ENCODE measurements at places on chromosomes 4 and X. TPM values are rescaled to one million over a fixed set of nuclear protein-coding genes. Genes with fewer than 3 reads are reported as not detected.

Gene EDA
- total RNA-seq, result 3.6 TPM

Gene MAGEA11
- not detected for total RNA-seq

Gene PLP1
- 0.46 TPM for total RNA-seq

Gene RBMXL3
- total RNA-seq, result not detected

Gene MAGEA9B
- not detected for total RNA-seq

Gene MED14
- 16.0 TPM for total RNA-seq

Gene PDLIM3
- 12.1 TPM for total RNA-seq

Gene ITGB1BP2
- 0.58 TPM for total RNA-seq

Gene CT45A10
- total RNA-seq, result not detected

Gene DYNLT3
- total RNA-seq, result 7.3 TPM

Gene GAGE12G
- total RNA-seq, result not detected

Gene HS6ST2
- total RNA-seq, result 5.3 TPM

Gene ZNF595
- total RNA-seq, result 13.2 TPM

Gene CLNK
- 0.19 TPM for total RNA-seq

Gene GRIA3
- total RNA-seq, result 0.59 TPM

Gene DGKK
- not detected for total RNA-seq

Gene TRIM60
- not detected for total RNA-seq

Gene MAGEC2
- not detected for total RNA-seq

Gene FRG2
- not detected for total RNA-seq

Gene TSPAN7
- 18.9 TPM for total RNA-seq

Gene RIPPLY1
- total RNA-seq, result not detected

Gene PCDH19
- 0.17 TPM for total RNA-seq

Gene RENBP
- total RNA-seq, result 2.1 TPM

Gene SYTL5
- total RNA-seq, result 3.6 TPM

Gene TLR6
- total RNA-seq, result 0.19 TPM

Gene LRIT3
- total RNA-seq, result 0.16 TPM

Gene GPRASP2
- 4.9 TPM for total RNA-seq

Gene ZNF157
- total RNA-seq, result 0.09 TPM

Gene NSG1
- total RNA-seq, result 0.28 TPM

Gene CPZ
- total RNA-seq, result 0.86 TPM

Gene APELA
- not detected for total RNA-seq

Gene MAOB
- 3.1 TPM for total RNA-seq

Gene SPACA5
- not detected for total RNA-seq

Gene KLB
- total RNA-seq, result 1.2 TPM

Gene UGT2B15
- 19.1 TPM for total RNA-seq

Gene IL1RAPL1
- total RNA-seq, result not detected

Gene ZFX
- 27.0 TPM for total RNA-seq

Gene ABCG2
- total RNA-seq, result 0.50 TPM

Gene SLC2A9
- total RNA-seq, result 5.7 TPM

Gene MORF4L2
- 114 TPM for total RNA-seq

Gene HSFX3
- not detected for total RNA-seq

Gene BTK
- total RNA-seq, result 3.2 TPM

Gene SPON2
- total RNA-seq, result 3.1 TPM

All from pancreas (tissue), 10 donors.